HTR-8/SVneo (cell line): ENCODE measurements at places on chromosomes 5 and 9.

GRCh38 chr5:55456216-55456895 is 78.4 kb downstream of the PLPP1 start:
- no peak for DNase-seq

DNA sequence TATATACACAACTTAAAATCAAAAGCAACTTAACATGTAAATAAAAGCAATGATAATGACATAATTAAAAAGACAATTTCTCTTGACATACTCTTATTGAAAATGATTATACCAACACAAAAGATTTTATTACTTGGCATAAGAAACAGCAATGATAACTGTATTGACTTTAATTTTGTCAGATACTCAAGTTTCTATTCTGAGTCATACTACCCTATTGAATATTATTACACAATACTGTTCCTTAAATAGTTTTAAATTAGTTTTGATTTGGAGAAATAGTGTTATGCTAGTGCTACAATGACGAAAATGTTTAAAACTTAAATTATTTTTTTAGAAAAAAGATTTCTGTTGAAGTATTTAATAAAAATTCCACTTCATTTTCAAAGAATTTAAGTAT is 1319.3 kb upstream of the C9orf72 start:
- DNase-seq, result no peak

DNA sequence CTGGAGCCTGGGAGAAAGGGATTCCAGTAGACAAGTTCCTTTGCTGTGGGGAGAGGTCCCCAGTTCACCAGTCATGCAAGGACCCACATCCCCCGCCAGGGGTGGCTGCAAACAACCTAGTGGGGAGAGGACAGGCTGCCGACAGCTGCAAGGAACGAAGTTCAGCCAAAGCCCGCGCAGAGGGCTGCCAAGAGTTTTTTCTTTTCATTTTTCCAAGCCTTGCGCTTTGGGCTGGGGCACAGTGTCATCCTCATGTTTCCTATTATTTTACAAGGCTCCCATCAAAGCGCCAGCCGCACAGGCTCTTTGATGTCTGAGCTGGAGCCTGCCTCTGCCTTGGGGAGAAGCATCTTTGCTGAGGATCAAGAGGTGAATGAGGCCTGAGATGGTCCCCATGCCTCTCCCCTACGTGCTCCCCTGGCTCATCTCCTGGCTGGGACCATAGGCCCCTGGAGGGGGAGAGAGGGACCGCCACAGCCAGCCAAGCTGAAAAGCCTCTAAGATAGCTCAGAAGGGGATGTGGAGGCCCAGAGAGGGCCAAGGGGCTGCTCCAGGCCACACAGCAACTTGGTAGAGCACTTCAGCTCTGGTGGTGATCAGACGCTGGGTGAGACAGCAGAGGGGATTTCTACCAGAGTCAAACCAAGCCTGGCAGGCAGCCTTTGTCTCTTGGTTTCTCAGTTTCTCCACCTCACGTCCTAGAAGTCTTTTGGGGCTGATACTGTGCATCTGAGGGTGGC is 50.4 kb upstream of the SYNPO start:
- DNase-seq, result no peak

GRCh38 chr9:33993104-33993503 is 55.6 kb downstream of the UBAP2 start:
- no peak for DNase-seq

DNA sequence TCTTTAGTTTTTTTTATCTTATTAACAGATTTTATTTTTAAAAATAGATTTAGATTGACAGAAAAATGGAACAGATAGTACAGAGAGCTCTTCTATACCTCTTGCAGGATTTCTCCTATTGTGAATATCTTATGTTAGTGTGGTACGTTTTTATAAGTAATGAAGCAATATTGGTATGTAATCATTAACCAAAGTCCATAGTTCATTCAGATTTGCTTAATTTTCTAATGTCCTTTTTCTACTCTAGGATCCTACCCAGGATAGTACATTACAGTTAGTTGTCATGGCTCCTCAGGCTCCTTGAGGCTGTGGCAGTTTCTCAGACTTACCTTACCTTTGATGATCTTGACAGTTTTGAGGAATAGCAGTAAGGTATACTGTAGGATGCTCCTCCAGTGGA is 30.4 kb downstream of the PPP2R2B start:
- no peak for DNase-seq

GRCh38 chr5:154753792-154754191 is 1.4 kb upstream of the LARP1 start:
- no peak for DNase-seq

- peak; percentile 49 for DNase-seq
Observed at GRCh38 chr5:74206579-74207550, 433.7 kb downstream of the ENC1 start.

GRCh38 chr5:80048084-80048780 is 13.1 kb downstream of the THBS4 start:
- DNase-seq, result no peak

GRCh38 chr9:350384-350783 is 135.7 kb downstream of the DOCK8 start:
- no peak for DNase-seq

GRCh38 chr5:107477492-107477891 is 193.2 kb downstream of the EFNA5 start:
- no peak for DNase-seq

GRCh38 chr9:98289614-98290201 is 34.3 kb upstream of the TBC1D2 start:
- no peak for DNase-seq

DNA sequence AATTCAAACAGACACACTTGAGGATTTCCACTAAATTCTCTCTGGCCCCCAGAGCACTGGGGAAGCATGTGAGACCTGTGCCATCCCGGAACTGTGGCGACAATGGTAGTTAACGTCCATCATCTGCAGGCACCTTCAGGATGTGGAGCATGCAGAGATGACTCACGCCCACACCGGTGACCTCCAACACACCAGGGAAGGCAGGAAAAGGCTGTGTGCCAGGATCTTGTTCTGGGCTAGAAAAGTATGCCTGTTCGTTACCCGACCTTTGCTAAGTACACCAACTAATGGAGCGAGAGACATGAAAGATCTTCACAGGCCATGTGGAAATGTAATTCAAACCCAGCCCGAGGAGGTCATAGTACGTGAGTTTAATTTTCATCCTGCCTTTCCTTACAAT is 208.8 kb downstream of the MELK start:
- no peak for DNase-seq

DNA sequence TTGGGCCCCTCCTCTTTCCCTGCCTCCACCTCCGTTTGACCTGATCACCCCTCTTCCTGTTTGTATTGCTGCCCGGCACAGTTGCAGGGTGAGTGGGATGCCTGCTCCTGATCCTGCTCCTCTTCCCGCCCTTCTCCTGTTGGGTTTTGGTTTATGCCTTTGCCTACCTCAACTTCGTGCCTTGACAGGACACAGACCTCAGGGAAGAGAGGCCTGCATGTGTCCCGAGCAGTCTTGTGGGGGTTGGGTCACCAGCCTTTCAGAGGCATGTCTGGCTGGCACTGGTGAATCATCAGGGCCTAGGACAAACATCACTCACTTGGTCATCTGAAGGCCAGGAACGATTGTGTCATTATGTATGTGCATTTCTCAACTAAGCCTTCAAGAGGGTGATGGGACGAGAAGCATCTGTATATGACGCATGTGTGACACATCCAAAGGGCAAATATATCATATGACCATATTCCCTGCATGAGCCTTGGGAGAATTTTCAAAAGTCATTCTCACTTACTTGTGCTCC is 56.9 kb downstream of the NPR3 start:
- DNase-seq, result peak; percentile 89

- DNase-seq, result no peak
Observed at GRCh38 chr5:16857635-16858034, 78.5 kb downstream of the MYO10 start.

DNA sequence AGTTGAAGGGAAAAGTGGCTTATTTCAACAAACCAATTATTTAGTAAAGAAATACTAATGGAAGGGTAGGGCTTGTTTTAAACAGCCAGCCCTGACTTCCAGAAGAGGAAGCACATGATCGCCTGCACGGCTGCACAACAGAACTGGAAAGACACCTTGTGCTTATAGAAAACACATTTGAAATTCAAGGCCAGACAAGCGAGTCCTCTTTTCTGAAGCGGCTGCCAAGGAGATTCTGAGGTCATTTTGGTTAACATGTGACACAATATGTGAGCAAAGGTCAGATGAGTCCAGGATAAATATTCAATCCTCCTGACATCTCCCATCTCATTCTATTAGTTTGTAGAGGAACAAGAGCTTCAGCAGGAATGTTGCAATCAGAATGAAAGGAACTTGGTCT is 461.4 kb upstream of the ST8SIA4 start:
- DNase-seq, result no peak

DNA sequence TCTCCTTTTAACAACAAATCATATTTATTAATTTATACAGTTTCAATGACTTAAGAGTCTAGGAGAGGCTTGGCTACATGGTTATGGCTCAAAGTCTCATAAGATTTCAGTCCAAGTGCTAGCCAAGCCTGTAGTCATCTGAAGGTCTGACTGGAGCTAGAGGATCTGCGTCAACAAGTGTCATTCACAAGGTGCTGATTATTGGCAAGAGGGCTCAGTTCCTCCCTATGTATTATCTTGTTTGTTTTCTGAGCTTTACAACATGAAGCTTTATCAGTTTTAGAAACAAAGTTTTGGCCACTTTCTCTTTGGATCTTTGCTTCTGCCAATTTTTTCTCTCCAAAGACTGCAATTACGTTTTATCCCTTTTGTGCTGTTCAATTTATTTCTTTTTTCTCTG is 94.7 kb downstream of the RICTOR start:
- no peak for DNase-seq

DNA sequence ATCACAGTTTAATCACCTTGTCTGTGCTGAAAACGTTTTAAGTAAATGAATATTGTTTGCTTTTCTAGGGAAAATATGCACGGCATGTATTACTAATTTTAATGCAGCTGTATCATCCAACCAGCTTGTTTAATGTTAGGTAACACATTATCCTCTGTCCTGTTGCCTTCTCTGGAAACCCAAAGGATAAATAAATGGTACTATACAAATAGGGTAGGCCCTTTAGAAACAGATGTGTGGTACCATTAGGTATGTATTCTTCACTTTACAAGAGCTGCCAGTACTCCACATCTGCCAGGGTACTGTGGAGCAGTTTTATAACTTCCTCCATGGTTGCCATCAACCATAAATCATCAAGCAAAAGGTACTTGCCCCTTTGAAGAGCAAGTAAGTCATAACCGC is 42.9 kb downstream of the FAF2 start:
- DNase-seq, result no peak

DNA sequence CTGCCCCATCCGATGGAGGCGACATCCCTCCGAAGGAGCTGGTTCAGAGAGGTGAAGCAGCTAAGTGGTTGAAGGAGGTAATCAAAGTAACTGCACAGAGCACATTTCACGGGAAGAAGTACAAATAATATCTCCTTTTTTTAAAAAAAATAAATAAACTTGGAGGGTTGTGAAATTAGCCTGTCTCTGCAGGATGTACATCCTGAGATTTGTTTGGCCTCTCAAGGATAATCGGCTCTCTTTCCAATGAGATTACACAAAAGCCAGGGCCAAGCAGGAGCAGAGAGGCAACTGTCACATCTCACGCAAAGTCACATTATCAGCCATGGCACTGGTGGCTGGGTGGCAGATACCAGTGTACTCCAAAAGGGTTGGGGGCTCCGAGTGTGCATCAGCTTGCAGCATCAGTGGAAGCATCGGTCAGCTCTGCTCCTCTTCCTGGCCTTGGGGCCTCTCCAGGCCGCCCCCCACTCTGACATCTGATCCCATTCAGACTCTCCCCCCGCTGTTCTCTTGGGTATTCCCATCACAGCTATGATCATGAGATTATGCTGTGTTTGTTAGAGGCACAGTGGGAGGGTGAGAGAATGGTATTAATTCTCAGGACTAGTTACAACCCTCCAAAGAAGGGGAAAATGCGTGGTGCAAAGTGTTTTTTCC is 109.9 kb downstream of the UGCG start:
- no peak for DNase-seq

GRCh38 chr5:59341155-59341554 is 552.4 kb downstream of the PDE4D start:
- no peak for DNase-seq

DNA sequence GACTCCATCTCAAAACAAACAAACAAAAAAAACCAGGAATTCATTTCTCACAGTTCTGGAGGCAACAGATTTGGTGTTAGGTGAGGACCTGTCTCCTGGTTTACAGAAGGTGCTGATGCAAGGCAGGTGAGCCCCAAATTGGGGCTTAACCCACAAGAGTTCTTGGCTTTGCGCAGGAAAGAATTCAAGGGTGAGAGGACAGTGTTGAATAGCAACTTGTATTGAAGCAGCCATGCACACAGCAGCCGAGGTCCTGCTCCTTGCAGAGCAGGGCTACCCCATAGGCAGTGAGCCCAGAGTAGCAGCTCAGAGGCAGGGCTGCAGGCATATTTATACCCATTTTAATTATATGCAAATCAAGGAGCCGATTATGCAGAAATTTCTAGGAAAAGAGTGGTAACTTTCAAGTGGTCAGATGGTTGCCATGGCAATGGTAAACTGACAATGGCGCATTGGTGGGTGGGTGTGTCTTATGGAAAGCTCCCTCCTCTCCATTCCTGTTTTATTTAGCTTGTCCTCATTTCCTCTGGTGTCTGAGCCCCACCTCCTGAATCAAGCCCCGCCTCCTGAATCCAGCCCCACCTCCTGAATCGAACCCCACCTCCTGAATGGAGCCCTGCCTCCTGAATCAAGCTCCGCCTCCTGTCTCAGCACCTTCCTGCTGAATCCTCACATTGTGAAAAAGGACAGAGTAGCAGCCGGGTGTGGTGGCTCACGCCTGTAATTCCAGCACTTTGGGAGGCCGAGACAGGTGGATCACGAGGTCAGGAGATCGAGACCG is 34.5 kb upstream of the COL5A1 start:
- no peak for DNase-seq

DNA sequence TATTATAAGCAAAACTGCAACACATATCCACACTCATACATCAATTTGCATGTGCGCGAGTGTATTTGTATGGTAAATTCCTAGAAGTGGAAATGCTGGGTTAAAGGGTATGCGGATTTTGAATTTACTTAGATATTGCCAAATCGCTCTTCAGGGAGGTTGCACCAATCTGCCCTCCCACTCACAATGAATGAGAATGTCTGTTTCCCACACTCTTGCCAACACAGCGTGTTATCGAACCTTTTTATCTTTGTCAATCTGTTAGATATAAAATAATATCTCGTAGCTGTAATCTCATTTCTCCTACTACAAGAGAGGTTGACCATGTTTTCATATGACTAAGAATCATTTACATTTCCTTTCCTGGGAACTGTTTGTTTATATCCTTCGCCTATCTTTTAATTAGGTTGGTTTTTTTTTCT is 35.7 kb downstream of the LHX2 start:
- no peak for DNase-seq

- no peak for DNase-seq
Observed at GRCh38 chr5:88388476-88389337, 120.1 kb upstream of the TMEM161B start.

DNA sequence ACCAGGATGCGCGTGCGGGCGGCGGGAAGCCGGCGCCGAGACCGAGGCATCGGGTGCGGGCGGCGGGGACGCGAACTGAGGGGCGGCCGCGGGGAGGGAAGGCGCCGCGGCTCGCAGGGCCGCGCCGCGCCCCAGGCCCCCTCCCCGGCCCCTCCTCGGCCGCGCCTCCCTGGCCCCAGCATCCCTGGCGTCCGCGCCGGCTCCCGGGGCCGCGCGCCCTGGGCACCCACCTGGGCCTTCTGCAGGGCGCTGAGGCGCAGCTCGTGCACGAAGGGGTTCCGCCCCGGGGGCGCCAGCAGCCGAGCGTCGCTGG is 324 bp downstream of the LPCAT1 start:
- no peak for DNase-seq

- DNase-seq, result no peak
Observed at GRCh38 chr5:14749579-14750101, 85.1 kb downstream of the OTULIN start.
